ENCODE measurements at places on chromosomes 12 and 14.

DNA sequence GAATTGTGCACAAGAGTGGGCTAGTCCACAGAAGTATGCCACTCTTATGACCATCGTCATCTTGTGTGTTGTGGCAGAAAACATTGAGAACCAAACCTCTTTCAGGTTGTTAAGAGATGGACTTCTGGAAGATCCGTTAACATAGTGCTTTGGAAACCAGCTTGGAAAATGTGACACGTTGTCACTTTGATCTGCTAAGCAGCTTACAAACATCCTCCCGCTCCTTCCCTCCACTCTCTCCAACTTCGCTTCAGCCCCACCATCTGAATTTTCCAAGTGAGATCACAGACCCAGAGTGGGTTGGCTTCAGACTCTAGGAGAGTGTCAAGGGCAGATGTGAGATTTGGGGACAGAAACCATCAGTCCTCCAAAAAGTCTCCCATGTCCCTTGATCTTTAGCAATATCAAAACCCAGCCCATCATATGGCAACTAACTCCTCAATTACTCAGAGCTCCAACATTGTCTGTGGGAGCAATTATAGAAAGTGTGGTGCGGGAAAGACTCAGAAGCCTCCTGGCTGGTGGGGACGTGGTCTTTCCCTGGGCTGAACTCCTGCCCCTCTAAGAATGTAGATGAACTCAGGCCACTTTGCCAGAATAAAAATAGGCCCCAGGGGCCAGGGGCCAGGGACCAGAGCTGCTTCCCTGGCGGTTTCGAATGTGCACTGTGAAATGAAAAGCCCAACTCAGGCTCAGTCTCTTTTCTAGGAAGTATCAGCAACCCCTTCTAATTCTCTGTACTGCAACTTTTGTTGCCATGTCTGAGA, 129.5 kb downstream of the SLC38A6 start:
- DNase-seq, result no peak

- no peak for DNase-seq
Measured at GRCh38 chr12:92362785-92363184, 217.1 kb upstream of the BTG1 start.

DNA sequence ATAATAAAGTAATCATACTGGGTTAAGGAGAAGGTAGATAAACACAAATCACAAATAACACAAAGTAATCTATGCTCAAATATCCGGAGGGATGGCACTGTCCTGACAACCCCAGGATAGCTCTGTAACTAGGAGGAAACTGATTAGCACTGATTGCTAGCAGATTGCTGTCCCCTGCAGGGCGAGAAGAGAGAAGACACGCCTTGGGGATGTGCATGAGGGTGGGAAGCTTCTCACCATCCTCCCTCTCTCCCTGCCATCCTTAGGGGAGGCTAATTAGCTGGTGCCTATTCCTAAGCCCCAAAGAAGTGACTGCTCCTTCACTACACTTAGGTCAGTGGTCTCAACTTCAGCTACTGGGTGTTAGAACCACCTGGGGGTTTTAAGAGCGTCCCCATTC, 27.0 kb upstream of the TMEM260 start:
- DNase-seq, result no peak

GRCh38 chr12:132740313-132740646, 21.4 kb downstream of the ANKLE2 start:
- DNase-seq, result no peak

DNA sequence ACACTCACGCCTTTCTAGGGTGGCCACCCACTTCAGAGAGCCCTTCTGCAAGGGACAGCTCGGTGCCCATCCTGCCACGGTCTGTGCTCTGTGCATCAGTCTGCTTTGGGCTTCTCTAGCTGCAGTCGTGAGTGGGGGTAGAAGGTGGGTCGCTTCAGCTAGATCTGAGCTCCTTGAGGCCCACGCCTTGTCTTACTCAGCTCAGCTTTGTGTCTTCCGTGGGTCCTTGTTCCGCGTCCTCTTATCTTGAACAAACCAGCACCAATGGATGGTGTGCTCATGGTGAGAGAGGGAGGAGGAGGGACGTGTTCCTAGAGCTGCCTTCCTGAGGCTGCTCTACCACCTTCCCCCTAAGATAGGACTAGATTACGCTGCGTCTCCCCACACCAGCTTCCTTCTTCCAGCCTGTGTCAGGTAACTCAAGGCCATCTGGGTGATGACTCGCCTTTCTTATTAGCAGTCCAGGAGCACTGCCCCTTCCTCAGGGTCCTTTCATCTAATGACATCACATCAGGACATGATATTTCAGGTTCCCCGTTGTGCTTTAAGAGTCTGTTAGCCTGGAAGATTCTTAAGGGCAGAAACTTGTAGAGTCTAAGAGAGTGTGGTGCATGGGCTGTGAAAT, 118.8 kb downstream of the TSPAN9 start:
- no peak for DNase-seq

DNA sequence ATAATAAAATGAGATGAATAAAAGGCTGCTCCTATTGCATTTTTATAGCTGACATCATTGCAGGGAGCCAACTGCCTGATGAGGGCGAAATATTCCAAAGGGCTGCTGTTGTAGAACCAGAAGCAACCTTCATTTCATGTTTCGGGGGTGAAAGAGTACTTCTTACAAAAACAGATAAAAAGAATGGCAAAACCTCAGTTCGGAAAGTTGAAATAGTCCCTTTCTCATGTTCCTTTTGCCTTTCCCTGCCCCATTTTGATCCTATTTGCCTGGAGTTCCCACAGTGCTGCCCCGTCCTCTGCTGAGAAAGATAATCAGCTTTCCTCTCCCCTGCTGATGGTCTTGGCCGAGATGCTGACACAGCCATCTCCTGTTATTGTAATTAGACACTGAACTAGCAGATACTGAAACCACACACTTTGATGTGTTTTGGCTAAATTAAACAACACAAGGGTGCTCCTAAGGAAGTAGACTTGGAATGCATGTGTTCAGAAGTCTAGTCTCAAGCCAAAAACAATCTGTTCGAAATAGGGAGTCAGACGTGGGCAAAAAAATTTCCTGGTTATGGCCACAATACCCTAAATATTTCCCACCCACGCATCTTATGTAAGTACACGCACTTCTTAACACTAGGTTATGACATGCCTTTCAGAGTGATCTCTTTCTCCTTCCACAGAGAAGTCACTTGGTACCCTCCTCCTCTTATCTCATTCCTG, 117.2 kb downstream of the PPM1H start:
- DNase-seq, result no peak

DNA sequence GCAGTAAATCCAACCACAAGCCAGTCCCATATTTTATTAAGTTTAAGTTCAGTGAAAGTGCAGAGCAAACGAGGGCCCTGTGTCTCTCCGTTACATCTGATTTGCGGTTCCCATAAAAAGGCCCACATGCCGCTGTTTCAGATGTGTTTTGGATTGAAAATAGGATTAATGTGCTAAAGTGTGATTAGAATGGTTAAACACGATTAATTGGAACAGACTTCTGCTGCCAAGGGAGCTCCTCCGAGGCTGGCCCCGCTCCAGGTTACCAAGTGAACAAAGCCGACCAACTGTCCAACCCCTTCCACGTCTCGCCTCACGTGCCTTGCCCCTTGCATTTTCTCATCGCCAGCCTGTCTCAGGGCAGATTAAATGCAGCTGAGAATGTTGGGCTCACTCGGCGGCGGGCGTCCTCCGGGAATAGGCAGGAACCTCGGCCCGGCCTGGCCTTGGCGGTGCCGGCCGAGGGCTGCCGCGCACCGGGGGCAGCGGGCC, 166.5 kb upstream of the GSC start:
- DNase-seq, result no peak

DNA sequence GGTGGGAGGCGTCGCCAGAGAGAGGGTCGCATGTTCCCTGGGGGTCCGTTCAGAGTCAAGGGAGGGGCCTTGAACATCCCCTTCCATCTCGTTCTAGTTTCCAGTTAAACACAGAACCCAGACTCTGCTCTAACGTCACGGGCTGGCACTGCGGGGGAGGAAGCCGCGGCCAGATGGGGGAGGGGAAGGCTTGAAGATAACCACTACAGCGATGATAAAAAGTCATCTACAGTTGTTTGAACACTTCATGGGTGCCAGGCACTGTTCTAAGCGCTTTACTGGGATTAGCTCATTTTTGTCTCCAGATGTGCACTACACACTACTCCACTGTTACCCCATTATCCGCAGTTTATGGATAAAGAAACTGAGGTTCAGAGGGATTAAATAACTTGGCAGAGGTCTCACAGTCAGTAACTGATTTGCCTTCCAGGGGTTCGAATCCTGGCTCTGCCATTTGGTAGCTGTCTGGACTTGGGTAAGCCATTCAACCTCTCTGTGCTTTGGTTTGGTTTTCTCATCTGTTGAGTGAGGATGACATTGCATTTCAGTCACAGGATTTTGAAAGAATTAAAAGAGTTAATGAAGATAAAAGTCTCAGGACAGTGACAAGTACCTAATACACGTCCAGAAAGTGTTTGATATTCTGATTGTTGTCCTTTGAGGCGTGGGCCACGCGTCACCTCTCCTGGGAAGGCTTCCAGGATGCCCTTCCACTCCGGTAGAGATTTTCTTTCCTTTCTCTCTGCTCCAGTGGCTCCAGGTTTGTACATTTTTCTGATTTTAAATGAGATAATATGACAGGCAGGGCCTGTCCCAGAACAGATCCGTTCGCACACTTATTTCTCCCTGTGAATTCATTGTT, 798 bp upstream of the RASAL1 start:
- no peak for DNase-seq

GRCh38 chr12:100274291-100274690, 7.3 kb downstream of the SCYL2 start:
- DNase-seq, result no peak

DNA sequence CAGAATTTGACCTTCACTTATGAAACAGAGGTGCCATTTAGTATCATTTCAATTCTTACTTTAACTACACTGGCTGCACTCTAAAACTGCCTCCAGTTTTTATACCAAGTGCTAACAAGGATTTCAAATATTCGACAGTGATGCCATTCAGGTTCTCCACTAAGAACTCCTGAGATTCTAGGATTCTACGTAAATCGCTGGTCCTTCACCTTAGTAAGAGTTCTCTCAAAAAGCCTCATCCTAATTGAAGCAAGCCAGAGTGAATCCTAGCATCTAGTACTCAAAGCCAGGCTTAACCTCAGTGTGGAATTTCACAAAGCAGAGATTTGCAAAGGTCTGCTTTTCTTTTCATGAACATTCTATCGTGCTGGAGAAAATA, 3.5 kb downstream of the SLC38A2 start:
- DNase-seq, result no peak

DNA sequence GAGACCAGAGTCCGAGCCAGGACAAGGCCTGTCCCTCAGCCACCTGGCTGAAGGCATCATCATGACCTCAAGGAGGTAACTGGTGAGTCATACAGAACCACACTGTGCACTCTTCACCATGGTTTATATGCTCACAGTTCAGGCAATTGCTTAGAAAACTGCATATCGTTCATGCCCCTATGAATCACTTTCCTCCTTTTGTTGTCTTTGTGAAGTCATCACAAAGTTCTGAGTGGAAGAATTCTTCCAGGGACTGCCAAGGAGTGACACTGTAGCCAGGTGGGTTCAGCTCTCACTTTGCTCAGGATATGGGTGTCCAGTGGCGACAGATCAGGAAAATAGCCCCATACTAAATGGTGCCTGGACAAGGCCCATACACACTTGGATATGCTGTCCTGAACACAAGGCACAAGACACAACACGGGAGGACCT, 92.5 kb downstream of the DPF3 start:
- DNase-seq, result no peak

GRCh38 chr14:26004342-26004741, 593.5 kb downstream of the NOVA1 start:
- DNase-seq, result no peak

- no peak for DNase-seq
Measured at GRCh38 chr12:10641735-10642500, 28.5 kb upstream of the MAGOHB start.

DNA sequence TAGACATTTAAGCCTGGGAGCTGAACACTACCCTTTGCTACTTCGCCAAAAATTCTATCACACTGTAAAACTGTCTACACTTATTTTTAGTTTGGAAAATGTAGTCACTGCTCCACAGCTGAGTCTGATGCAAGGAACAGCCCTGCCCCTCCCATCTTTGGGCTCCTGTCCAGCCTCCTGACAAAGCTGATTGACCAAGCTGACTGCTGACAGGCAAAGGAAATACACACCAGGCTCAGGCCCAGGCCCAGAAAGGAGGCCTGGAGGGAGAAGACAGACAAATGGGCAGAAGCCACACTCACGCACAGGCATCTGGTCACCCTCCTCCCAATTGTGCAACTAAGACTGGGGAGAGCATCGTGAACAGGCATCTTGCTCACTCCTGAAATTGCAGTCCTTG, 55.3 kb downstream of the ISCA2 start:
- no peak for DNase-seq

DNA sequence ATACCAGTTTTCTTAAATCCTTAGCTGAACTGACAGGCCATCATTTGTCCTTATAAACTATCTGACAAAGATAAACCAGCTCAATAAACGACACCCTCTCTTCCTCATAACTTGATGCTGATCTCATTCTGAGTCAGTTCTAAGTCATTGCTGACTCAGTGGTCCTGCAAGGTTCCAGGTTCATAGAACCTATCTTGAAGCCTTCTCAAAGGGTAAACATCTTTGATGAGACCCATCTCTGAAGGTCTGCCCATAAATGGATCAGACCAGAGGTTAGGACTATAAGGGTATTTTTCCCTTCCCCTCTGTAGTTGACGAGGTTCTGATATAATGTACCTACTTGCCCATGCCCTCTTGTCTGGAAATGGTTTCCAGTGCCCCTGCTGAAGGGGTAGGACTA, 11.9 kb downstream of the NAA25 start:
- DNase-seq, result no peak

DNA sequence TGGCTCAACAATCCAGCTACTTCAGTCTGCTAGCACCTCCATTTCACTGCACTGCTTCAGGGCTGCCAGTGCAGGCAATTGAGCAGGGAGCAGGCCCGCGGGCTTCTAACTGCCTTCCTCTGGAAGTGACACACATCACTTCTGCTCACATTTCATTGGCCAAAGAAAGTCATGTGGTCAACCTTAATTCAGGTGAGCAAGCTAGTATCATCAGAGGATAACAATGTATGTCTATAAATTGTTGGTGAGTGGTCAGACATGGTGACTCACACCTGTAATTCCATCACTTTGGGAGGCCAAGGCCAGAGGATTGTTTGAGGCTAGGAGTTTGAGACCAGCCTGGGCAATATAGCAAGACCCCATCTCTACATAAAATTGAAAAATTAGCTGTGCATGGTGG, 22.3 kb upstream of the CHGA start:
- no peak for DNase-seq

- no peak for DNase-seq
Measured at GRCh38 chr12:51906430-51907082, 748 bp upstream of the ACVRL1 start.

DNA sequence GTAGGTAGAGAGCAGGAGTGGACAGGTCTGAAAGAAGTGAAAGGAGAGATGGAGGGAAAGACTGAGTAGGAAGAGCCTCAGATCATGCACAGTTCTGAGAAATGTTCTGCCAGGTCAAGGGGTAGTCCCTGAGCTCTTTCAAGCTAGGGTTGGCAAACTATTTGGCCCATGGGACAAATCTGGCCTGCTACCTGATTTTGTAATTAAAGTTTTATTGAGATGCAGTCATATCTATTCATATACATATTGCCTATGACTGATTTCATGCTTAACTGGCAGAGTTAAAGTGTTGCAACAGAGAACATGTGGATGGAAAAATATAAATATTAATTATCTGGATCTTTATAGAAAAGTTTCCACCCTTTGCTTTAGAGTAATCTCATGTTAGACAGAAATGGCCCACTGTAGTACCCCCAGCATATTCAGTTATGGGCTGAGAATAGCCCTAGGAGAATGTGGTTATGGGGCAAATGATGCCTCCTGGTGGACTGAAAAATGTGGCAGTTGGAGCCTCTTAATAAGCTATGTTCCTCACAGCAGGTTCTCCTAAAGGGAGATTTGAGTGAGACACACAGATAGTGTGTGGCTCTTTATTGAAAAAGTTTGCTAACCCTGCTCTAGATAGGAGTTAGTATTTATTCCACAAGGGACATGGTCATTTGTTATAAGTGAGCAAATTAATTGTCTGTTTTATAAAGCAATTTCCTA, 476.9 kb downstream of the LRIG3 start:
- no peak for DNase-seq
